ENCODE measurements at places on chromosomes 2 and 18.
A peak's percentile ranks its signal among the peaks of the same experiment; 100 is the strongest.

- DNase-seq, result no peak
These were observed 35.4 kb downstream of the CFAP221 start for GRCh38 chr2:119579424-119580295.

DNA sequence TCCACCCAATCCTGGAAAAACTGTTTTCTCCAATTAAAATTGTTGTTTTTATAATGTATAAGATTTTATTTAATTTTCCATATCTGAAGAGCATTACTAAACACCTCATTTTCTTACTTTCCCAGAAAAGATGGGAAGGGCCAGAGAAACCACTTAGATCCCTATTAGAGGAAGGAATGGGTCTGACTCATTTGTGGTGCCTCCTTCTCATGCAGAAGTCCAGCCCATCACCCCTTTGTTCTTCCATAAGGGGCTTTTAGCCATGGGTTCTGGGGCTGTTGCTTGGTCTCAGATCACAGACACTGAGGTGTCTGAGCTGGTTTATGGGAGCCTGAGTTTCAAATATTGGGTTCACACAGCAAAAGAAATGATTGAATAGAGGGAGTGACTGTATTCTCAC, 152.2 kb downstream of the ESCO1 start:
- DNase-seq, result no peak

DNA sequence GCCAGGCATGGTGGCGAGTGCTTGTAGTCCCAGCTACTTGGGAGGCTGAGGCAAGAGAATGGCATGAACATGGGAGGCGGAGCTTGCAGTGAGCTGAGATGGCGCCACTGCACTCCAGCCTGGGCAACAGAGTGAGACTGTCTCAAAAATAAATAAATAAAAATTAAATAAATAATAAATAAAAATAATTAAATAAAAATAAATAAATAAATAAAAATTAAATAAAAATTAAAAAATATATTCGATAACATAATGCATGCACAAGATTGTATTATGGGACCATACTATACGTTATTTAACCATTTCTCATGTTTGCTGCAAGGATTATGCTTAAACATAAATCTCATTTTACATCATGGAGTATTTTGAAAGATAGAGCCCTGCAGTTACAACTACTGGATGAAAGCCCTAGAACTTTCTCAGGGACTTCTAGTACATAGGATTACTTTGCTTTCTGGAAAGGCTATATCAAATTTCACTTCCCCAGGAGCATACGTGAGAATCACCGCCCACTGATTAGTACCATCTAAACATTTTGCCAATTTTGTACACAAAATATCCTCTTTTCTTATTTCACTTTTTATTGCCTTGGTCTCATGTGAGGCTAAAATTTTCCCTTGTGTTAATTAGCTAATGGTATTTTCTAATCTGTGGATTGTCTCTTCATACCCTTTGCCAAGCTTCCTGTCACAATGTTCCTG, 234.3 kb upstream of the LYPD1 start:
- no peak for DNase-seq

- DNase-seq, result no peak
These were observed 121.1 kb upstream of the PID1 start for GRCh38 chr2:229392196-229392595.

DNA sequence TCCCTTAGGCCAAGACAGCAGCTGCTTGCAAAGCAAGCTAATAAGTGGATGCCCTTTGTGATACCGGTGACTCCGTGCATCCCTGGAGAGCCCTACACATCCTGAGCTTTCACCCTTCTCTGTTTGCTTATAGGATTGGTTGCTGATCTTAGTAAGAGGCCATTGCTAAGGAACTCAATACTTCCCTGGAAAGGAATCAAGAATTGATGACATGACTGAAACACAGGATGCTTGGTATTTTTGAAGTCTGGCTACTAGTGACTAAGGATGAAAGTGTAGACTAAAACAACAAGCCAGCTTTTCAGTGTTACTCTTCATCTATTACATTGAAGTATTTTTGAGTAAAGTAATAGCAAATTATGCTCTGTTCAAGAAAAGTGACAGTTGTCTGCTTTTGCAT, 123.0 kb upstream of the SERPINE2 start:
- DNase-seq, result no peak

DNA sequence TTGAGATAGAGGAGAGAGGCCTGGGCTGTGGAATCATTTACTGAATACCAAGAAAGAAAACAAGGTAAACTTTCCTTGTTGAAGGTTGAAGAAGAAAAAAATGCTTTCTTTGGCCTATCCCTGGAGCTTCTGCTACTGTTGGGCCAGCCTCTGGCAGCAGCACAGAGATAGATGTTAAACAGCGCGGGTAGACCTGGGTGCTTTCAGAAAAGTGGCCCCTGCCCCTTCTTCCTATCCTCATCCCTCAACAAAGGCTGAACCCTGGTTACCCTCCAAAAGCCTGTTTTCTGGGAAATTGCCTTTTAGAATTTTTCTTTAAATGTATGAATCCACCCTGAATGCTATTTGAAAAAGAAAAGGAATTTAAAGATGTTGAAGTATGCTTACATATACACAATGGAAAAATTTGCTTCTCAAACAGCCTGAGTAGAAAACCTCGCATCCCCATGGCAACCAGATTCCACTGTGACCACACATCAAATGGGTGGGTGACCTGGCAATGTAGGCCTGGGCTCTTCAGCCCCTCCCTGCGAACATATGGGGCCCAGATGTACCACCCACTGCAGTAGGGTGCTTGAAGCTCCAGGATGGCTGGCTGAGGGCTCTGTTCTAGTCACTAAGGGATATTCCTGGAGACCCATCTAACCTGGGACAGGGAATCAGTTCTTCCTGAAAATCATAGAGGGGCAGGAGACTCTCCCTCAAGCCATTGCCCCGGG, 23.4 kb upstream of the CHRNA1 start:
- peak; percentile 89 for DNase-seq

DNA sequence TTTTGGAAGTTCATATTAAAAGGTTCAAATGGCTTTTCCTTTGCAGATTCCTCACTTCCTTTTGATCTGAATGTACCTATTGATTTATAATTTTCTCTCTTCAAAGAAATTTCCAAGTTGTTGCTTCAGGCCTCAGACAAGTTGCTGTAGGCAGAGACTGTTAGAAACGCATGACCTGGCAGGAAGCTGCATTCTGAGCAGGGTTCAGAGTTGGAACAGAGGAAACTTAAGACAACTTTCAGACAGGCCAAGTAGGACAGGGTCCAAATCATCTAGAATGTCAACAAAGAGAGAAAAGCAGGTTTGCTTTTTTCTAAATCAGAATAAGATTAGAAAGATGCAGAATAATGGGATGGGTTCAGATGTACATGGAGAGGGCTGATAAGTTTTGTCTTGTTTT, 416.3 kb downstream of the LRP1B start:
- DNase-seq, result no peak

- no peak for DNase-seq
These were observed 10.3 kb upstream of the KYNU start for GRCh38 chr2:142867136-142867535.

GRCh38 chr2:42012651-42013050, 35.2 kb upstream of the PKDCC start:
- DNase-seq, result no peak

GRCh38 chr2:190465060-190465459, 56.9 kb downstream of the MFSD6 start:
- no peak for DNase-seq

DNA sequence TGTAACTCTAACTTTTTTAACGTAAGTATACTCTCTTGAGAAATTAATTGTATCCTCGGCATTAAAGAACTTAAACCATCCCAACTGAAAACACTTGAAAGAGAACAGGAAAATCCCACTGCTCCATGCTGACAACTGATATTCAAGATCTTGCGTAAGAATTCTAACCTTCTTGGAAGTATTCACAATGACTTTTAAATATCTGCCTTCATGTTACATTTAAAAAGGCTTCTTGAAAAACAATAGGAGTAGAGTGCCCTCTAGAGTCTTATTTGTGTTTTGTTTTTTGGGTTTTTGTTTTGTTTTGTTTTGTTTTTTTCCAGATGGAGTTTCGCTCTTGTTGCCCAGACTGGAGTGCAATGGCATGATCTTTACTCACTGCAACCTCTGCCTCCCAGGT, 65.4 kb upstream of the DNAJC10 start:
- DNase-seq, result no peak

DNA sequence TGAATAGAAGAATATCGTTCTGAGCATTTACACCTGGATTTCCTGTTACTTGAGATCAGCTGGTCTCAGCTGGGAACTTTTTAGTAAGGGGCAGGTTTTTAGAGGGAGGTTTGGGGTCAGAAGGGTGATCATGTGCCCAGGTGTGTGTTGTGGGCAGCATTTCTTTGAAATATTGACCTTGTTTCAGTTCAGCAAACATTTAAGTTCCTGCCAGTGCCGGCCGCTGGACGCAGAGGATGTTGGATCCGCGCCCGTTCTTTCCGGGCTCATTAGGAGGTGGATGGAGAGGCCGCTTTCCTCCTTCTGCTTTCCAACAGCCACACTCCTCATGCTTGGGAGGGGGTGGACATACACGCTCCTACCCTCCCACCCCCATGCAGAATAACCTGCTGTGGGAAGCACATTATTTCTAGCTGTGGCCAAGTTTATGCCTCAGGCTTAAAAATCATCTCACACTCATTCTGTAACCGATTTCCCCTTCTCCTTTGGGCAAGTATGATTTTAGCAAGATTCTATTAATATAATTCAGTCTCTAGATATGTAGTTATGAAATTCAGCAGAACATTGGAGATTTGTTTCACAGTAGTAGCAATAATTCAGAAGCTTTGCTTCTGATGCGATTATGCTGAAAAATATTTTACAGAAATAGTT, 131.4 kb downstream of the ZNF236 start:
- no peak for DNase-seq

DNA sequence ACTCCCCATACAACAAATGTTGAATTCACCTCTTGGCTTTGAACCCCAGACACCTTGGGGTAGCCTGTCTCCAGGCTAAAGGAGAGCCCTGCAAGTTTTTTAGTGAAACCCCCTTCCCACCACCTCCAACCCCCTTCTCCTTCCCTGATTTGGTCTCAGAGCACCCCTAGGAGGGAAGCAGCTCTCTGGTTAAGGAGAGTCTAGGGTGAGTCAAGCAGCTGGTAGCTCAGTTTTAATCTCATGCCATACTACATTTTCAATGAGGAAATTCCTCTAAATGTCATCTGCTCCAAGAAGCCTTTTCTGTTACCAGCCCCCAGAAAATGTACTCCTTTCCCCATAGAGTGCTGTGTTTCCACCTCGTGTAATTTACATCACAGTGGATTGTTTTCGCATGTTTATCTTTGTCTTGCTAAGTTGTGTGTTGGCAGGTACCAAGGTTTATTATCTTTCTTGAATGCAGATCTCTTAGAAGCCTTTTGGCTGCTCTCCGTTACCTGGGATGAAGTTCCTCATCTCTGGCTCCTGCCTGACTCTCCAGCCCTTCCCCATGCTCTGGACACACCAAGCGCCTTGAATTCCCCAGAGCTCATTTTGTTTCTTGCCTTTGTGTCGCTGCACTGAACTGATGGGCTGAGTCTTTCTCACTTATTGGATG, 82.2 kb downstream of the ASAP2 start:
- DNase-seq, result no peak

DNA sequence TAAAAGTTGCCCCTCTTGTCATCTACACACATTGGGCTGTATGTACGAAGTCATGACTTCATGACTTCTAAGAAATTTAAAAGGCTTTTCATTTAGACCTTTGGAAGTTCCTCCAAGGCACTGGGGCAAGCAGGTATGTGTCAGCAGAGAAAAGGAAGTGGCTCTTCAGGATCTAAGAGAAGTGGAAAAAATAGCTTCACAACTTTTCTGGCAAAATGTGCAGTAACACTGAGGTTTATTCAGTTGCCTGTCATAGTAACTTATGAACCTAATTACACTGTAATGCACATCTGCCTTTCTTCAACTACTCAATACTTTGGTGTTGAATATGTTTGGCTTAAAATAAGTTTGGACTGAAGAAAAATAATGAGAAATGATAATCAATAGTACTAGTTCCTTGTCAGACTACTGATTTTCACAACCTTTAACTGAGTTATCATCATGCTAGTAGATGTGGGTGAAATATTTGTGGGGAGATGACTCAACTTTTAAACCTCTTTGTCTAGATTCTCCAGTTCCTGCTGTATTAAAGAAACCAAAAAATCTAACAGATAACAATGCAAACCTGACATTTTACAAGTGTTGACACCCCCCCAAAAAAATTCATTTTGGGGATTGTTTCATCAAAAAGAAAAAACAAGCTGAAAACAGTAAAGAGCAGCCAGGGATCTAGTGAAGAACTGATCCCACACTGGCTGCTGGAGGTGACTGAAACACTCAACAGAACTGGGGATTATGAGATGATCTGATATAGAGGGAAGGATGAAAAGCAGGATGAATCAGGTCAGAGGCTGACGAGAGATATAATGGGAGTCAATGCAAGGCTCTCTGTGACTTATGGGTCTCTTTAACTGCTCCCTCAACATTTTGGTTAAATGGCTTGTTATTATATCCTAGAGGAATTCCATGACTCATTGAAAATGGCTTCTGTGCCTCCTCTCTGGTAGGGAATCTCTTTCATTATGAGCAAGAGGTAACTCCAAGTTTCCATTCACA, 84.6 kb downstream of the COLEC12 start:
- DNase-seq, result no peak

GRCh38 chr2:38129481-38129880, 53.5 kb upstream of the CYP1B1 start:
- no peak for DNase-seq

DNA sequence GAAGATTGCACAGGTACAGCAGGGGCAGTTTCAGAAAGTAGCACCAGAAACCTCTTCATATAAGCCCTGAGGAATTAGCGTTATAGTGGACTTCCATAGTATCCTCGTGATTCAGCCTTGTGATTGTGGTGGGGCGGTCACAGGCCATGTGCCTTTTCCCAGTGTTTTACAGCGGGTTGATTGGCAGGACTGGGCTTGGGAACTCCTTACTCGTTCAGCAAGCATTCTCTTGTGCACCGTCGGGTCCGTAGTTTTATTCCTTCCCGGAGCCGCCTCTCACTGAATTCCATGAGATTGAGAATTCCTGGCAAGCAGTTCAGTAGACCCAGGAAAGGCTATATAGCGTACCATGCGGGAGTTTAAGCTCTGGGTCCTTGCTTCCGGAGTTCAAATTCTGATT, 5.2 kb downstream of the COPS8 start:
- DNase-seq, result no peak

GRCh38 chr2:40168546-40168945, 283.3 kb downstream of the SLC8A1 start:
- no peak for DNase-seq
